ENCODE measurements at places on chromosomes 5 and 9. TPM values are rescaled to one million over a fixed set of nuclear protein-coding genes. Genes with fewer than 3 reads are reported as not detected.

Gene IGIP
- total RNA-seq = 3.7 TPM

DNA sequence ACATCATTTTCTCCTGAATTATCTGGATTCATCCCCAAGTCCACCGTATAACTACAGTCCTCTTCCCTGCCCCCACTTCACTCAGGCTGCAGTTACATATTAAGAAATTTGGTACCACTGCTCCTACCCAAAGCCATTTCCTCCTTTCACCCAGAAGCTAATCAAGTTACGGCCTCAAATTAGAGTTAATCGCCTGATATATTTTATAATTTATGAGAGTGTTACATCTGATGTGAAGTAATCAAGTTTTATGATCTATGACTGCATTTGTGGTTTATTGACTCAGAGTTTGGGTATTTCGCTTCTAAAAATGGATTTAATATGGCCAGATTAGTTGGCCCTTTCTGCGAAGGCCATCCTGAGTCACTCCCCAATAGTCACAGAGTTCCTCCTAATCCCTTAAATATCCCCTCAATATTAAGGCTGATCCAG lies 223.6 kb upstream of the KIF2A start:
- DNase-seq = no peak

GRCh38 chr5:150066901-150067396 lies 19.4 kb downstream of the CSF1R start:
- no peak for DNase-seq

- DNase-seq = no peak
Measured at GRCh38 chr9:134390537-134390936, 64.3 kb downstream of the RXRA start.

DNA sequence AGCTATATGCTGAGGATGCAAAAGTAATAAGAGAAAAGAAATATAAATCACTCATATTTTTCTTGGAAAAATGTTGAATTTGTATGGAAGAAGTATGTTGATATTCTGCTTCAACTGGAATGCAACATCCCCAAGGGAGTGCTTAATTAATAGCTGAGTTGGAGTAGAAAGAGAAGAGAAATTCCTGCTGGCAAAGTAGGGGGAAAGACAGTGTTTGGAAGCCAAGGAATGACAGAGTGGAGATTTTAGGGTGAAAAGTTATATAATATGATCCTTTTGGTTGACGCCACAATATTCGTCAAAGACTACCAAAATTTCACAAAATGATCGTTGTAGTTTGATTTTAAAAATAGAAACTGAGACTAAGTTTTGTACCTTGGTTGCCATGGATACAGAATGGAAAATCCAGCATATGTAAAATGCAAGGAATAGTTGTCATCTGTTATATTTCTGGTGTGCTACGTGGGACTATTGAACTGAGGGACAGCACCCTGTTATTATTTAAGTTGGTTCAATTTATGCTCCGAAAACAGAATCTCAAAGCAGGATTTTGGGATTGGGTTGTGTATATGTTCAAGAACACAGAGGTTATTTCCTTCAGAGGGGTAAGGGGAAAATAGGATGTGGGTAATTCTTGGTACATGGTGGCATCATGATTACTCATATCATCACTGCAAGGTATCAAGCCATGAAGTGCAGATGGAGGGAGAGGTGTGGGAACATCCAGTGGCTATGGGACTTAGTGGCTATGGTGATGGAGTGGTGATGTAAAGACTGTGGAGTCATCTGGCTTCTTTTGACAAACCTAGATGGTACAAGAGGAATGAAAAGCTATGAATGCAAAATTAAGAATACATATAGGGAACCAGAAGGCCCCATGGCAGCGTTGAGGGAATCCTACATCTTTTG lies 61.0 kb downstream of the SUB1 start:
- no peak for DNase-seq

GRCh38 chr5:91092859-91093783 lies 290.0 kb downstream of the ARRDC3 start:
- DNase-seq = peak; percentile 19

Gene WDR70
- total RNA-seq = 40.9 TPM

GRCh38 chr5:77853353-77853907 lies 77.3 kb upstream of the TBCA start:
- DNase-seq = no peak

- no peak for DNase-seq
Measured at GRCh38 chr5:158606233-158606632, 493.5 kb downstream of the EBF1 start.

Gene CENPP
- 7.8 TPM for total RNA-seq

DNA sequence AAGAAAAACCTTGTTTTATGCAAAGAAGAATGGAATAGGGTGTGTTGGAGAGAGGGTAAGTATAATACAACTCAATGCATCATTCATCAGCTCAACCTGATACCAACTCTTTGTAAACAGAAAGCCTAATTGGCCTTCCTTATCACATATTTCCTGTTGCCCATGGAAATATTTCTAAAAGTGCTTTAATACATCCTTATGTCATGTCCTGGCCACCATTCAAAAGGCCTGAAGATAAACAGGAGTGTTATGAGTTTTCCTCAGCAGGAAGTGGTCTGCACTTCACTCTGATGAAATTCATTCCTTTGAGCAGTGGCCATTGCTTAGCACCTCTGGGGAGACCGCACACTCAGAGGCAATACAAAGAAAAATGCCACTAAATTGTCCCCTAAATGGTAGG lies 511.2 kb downstream of the SEMA5A start:
- DNase-seq = no peak

Gene PRELID1
- total RNA-seq = 229 TPM

GRCh38 chr5:178762960-178763359 lies 32.5 kb upstream of the ZNF354A start:
- no peak for DNase-seq

DNA sequence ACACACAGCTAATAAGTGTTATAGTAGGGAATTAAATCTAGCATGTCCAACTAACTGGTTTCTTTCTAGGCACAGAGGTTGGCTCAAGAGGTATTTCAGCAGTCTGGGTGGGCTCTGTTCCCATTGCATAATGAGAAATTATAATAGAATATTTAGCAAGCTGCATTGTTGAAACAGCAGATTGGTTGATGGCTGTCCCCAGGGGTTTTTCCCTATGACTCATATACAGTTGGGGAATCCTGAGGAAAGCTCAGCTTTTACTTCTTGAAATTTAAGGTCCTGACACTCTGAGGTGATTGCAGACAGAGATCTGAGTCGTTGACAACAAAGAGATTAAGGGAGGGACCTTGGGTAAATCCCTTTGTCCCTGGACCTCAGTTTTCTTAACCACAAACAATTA lies 38.3 kb upstream of the TNFSF8 start:
- DNase-seq = no peak

Gene SRD5A1
- 22.0 TPM for total RNA-seq

Gene LHX6
- 7.6 TPM for total RNA-seq

DNA sequence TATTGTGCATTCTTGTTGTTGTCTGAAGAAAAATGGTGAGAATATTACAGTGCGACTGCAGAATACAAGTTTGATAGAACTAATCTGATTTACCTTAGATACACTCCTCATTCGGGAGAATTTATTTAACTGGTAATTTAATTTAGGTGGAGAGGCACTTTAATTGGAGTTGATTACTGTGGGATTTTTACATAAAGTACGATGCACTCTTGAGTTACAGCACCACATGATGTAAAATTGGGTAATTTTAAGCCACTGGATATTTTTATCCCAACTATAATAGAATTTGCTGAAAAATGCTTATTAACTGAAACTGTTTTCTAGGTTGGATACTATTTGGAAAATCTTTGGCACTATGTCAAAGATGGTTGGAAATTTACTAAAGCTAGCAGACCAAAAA lies 35.4 kb upstream of the ALDOB start:
- no peak for DNase-seq

GRCh38 chr9:108469654-108470053 lies 386.1 kb downstream of the ACTL7B start:
- DNase-seq = no peak

DNA sequence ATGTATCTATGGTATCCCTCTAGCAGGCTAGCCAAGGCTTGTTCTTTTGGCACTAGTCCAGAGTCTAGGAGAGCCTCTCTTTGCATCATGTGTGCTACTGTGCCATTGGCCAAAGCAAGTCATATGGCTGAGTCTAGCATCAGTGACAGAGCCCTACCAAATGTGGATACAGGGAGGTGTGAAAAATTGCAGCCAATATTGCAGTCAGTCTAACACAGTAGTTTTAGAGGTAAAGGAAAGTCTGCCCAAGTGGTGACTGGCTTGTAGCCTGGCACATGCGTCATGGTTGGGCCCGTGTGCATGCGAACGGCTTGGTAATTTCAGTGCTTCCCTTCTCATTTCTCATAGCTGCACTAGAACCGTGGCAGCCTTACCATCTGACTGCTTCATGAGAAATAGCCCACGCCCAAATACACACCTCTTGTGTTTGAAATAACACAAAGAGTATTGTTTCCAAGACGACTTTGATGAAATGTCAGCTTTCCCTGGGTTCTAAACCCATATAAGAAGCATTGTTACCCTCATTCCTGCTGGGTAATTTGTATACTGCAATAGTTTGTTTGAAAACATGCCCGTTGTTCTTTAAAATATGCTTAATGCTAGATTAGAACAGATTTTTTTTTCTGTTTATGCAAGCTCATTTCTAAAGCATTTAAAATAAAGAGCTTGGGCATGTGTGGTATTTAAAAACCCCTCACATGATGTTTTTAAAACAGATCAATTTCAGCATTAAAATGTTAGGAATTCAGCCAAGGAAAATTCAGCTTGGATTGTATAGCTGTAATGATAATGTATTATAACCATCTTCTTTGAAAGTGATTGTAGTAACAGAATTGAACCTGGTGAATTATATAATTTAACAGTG lies 113.2 kb downstream of the TLE4 start:
- DNase-seq = no peak

Gene FGFR4
- 186 TPM for total RNA-seq

GRCh38 chr5:177232358-177232757 lies 71.2 kb downstream of the RAB24 start:
- no peak for DNase-seq

DNA sequence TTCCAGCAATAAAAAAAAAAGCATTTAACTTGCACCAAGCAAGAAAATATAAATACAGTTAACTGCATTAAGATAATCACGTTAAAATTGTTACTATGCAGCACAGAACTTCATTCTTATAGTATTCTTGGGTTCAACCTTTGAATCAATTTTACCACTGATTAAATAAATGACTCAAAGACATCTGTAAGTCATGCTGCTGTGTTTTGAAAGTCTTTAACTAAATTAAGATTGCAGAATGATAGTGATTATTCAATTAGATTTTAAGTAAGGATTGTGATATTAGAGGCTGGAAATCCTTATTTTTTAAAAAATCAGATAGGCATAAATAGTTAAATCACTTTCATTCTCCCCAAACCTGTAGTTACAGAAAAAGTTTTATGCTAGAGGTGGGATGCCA lies 116.4 kb downstream of the SCAMP1 start:
- no peak for DNase-seq

DNA sequence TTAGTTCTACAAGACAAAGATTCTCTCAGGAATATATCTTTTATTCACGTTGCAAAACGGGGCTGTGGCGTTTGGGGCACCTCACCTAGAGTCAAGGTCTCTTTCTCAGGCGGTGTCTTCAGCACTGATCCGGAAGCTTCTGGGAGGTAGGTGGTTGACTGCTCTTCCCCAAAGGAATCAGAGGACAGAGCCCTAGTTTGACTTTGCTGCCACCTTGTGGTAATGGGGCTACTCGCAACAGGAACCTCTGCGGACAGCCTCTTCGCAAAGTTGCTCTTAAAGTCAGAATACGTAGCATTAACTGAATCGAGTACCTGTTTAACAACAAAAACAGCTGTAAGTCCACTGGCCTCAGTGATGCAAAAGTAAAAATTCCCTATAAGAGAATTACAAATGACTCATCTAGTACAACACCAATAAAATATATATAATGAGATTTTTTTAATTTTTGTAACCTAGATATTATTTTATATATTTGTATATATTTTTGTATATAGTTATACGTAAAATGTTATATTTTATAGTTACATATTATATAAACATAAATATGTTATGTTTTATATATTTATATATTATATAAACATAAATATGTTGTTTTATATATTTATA lies 13.3 kb upstream of the GPX8 start:
- DNase-seq = peak; percentile 85

DNA sequence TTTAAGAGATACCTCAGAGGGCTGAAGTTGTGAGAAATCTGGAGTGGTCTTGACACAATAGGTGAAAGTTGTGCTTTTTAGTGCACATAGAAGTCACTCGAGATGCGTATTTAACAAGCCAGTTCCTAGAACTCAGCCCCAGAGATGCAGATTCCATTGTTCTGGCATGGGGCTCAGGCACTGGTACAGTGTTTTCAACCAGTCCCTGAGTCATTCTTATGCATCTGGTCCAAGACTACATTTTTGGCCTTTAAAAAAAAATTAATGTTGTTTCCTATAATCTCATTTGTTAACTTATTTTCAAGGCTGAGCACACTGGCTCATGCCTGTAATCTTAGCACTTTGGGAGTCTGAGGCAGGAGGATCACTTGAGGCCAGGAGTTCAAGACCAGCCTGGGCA lies 29.6 kb downstream of the PTTG1 start:
- DNase-seq = no peak

- DNase-seq = no peak
Measured at GRCh38 chr5:94746731-94747124, 128.3 kb downstream of the SLF1 start.

- DNase-seq = no peak
Measured at GRCh38 chr5:76367623-76368371, 35.3 kb upstream of the IQGAP2 start.

Gene MLLT3
- 22.0 TPM for total RNA-seq

Gene MCTP1
- total RNA-seq = 3.2 TPM

DNA sequence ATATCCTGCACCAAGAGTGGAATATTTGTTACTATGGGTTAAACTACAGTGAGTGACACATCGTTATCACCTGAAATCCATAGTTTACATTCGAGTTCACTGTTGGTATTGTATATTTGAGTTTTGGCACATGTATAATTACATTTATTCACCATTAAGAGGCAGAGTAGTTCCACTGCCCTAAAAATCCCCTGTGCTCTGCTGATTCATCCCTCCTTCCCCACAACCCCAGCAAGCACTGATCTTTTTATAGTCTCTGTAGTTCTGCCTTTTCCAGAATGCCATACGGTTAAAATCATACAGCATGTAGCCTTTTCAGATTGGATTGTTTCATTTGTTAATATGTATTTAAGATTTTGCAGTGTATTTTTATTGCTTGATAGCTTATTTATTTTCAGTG lies 495.2 kb downstream of the DIRAS2 start:
- DNase-seq = no peak

GRCh38 chr5:155091768-155092717 lies 78.5 kb downstream of the KIF4B start:
- no peak for DNase-seq
